Stimulated activated CD4-positive, alpha-beta T cell treated with anti-CD3 and anti-CD28 coated beads, Interleukin-2, amount 100 ng/mL, for 4 hours (primary cell): ENCODE measurements at places on chromosomes 7 and 10.

DNA sequence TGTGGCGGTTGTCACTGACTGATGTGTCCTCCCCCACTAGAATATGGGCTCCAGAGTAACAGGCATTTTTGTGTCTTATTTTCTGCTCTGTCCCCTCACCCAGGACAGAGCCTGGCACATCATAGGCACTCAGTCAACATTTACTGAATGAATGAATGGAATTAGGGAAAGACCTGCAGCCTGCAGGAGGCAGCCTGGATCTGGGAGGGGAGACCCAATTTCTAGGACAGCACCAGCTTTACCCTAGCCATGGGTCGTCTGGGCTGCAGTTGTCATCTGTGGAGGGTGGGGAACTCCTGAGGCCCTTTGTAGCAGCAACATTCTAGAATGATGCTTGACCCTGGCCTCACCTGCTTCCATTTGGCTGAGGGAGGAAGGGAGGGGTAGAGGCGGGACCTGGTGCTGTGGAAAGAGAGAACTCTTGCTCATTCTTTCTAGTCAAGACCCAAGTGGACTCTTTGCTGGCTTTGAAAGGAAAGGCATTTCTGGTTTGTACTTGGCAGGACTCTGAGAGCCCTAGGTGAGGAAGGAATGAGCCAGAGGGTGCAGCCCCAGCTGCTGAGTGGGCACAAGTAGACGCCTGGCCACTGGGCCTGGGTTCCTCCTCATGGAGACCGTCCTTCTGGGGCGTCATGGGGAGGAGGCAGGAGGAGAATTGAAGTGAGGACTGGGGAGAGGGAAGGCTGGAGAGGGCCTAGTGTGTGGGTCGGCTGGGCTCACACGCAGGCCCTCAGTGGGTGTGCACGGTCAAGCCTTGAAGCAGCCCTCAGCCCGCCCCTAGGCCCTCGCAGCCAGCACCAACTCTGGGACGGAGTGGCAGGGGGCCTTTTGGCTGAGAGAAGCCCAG is 8.9 kb downstream of the FGF8 start:
- DNase-seq, result no peak

DNA sequence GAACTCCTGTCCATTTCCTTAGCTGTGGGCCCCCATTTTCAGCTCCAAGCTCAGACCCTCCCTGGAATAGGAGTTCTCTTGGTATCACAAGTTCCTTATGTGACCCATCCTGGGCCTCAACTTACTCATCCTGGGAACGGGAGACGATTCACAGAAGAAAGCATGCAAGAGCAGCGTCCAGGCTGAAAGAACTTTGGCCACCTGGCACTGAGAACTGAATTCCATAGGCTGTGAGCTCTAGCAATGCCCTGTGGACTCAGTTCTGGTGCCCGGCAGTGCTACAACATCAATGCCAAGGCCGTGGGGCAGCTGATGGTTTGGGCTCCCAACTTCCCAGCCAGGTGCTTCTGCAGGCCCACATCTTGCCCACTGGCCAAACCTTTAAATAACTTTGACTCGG is 3.9 kb upstream of the CUEDC2 start:
- no peak for DNase-seq

DNA sequence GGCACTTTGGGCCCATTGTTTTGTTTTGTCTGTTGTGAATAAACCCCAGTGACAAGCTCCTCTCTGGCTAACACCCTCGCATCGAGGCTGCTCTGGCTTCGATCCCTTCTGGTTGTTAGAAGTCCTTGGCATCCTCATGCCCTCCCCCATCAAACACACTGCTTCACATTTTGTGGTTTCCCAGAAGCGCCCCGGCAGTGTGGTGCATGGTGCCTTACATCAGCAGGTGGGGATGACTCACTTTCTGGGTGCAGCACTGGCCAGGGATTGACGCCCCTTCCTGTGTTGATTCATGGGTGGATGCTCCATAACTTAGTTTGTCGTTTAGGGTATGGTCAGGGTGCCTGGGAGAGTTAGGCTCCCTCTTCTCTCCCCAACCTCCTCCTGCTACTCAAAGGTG is 51.4 kb downstream of the PLPP4 start:
- no peak for DNase-seq

DNA sequence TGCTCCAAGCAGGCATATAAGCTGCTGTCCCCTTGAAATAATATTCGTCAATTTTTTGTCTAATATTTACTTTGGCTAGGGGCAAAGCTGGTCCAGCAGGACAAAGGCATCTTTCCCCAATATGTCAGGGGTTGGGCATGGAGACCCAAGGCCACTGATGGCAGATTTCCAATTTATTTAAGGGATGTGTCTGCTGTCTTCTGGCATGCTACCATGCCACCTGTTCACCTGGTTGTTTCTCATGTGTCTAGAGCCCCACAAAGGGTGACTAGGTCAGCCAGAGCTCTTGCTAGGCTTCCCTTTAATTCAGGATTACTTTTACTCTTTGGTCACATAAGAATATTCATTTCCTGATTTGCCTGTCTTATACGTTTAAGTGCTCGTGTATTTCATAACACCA is 22.1 kb upstream of the SYPL1 start:
- no peak for DNase-seq

DNA sequence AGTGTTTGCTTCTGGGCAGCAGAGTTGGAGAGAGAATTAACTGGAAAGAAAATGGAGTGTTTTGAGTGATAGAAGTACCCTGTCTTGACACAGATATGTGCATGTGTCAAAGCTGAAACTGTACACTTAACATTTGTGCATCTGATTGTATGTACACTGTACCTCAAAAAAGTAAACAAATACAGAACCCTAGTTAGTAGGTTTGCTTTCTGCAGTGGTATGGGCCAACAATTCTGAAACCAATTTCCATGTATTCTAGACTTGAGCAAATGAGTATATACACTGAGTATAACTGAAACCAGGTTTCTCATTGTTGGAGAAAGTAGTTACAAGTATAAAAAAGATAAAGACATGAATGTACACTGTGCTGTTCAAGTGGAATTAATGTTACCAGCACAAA is 52.4 kb downstream of the ELAPOR2 start:
- DNase-seq, result no peak

- DNase-seq, result no peak
Observed at GRCh38 chr7:113790025-113790424, 128.8 kb downstream of the PPP1R3A start.
